ENCODE measurements at places on chromosomes 16 and 17.

DNA sequence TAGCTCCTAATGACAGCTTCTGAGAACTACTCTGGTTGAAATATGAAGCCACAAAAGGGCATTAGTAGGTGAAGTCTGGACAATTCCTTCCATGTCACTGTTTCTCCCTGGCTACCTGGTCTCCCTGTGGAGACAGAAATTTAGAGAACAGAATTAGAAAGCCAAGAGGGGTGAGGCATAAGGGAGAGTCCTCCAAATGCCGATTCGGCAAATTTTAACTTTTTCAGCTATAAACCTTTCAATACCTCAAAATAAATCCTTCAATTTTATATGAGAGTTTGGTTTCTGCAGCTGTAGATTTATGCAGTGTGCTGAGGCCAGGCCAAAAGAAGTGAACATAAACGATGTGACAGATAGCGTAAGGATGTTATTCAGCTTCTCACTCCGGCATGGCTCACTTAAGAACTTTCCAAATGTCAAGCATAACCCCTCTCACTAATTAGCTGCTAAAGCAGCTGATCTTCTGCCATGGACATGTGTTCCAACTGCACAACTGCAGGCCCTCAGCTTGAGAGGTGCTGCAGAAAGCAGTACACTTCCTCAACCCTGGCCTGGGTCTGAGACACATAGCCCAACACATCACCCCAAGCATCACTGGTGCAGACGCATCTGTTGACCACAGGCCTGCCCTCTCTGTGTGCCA is 247.9 kb upstream of the SOX9 start:
- no peak for DNase-seq

GRCh38 chr16:76235025-76235424 is 42.2 kb upstream of the CNTNAP4 start:
- no peak for DNase-seq

DNA sequence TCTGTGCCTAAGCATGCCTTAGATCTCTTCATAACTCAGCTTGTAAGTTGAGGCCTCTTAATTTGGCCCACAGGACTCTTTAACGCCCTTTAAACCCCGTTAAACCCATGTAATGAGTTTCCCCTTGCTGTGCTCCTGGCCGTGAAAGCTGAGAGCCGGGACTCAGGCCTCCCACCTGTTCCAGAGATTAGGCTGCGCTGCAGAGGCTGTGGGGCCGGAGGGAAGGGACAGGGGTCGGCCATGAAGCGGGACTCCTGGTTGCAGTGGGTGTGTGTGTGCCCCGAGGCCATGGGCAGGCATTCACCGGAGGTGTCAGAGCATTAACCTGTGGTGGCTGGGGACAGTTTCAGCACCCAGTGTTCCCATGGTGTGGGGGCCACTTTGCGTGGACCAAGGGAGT is 150.8 kb upstream of the IRX3 start:
- no peak for DNase-seq

DNA sequence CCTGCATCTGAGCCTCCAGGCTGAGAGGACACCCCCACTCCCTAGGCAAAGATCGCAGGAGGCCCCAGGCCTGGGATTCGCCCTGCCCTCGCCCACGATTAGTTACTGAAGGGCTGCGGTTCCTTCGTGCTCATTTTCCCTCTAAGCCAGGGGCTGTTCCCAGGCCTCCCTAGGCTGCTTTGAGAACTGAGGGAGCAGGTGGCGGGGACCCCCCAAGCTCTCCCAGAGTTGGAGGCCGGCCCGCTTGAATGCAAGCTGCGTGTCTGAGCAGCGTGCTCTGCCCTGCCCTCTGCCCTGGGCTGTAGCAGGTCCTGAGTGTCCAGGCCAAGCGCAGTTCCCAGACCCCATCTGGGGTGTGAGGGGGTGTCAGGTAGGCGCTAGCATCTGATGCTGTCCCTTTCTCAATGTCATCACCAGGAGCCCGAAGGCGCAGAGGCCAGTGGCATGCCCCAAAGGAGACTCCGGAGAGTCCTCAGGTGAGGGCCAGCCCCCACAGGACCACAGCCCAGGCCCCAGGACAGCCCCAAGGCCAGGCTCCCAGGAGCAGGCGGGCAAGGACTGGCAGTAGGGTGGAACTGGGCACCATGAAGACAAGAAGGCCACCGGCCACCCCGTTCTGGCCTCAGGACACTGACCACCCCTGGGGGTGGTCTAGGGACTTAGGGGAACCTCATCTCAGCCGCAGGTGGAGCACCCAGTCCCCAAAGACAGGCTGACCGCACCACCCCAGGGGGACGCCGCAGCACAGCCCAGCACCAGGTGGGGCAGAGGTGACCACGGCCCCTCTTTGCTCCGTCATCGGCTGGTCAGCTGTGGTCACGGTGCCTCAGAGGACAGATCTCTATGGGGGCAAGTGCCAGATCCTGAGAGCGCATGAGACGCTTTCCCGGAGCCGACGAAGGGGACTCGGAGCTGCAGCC is 14.6 kb downstream of the ENDOV start:
- DNase-seq: no peak

- no peak for DNase-seq
Measured at GRCh38 chr16:30762991-30763725, 1.0 kb downstream of the RNF40 start.

DNA sequence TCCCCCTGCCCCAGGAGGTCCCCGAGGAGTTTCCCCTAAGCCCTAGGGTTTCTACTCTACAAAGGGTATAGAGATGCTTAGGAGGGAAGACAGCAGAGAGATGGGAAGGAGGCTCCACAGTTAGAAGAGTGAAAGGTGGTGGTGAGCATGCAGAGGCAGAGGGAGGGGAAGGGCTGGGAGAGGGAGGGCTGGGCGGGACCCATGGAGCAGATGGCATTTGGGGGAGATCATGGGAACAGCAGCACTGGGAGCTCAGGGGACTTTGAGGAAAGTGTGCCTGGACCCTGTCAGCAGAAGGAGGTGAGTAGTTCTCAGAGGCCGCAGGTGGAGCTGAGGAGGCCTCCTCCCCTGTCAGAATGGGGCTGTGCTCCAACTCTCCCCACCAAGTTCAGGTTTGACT is 650 bp upstream of the OTOP3 start:
- DNase-seq: no peak

GRCh38 chr16:16029431-16030011 is 80.1 kb downstream of the ABCC1 start:
- DNase-seq: no peak

DNA sequence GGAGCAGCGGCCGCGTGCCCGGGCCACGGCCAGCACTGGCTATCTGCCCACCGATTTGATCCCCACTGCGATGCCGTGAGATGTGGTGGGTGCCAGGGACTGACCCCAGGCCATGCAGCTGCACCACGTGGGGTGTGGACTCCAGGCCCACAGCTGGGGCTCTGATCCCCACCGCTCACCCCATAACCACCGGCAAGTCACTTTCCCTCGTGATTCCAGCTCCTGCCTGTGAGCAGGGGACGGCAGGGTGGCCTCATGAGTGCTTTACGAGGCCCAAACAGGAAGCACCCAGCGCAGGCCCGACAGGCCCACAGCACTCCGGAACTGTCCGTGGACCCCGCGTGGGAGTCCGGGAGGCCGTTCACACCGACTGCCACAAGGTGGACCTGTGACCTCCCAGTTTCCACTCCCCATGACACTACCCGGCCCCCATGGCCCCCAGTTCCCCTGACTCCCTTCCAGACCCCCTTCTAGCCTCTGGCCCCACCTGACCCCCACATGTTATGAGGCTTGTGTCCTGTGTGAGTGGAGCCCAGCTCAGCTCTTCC is 616 bp downstream of the PTX4 start:
- no peak for DNase-seq

DNA sequence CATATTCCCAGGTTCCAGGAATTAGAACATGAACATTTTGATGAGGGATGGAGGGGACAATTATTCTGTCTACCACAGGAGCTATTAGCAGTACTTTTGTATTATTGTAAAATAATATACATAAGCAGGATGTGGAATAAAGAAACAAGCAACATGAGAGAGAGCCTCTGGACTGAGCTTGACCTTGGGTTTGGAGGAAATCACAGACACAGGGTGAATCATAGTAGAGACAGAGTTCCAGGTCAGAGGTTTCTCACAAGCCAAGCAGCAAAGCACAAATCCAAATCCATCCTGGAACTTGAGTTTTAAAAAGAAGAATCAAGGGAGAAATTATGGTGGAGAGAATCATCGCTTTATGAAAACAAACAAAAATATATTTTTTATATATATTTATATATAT is 5.1 kb downstream of the KRT31 start:
- DNase-seq: no peak

- no peak for DNase-seq
Measured at GRCh38 chr17:17769869-17770631, 66.7 kb downstream of the SREBF1 start.

DNA sequence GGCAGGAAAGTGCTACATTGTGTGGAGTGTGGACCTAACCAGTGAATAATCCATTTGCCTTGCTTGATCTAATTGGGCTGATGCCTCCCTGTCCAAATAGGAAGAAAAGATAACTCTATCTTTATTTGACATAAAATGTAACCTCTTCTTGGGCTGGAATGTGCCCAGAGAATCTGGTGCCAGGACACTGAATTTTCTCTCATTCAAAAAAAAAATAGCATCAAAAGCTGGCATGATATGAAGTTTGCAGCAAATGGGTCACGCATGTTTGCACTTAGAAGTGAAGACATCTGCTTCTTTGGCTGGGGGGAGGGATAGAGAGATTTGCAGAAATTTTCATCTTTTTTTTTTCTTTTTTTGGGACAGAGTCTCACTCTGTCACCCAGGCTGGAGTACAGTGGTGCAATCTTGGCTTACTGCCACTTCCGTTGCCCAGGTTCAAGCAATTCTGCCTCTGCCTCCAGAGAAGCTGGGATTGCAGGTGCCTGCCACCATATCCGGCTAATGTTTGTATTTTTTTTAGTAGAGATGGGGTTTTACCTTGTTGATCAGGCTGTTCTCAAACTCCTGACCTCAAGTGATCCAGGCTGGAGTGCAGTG is 478.2 kb upstream of the EEF2KMT start:
- no peak for DNase-seq

- no peak for DNase-seq
Measured at GRCh38 chr16:2467528-2468232, 3.4 kb upstream of the NTN3 start.

DNA sequence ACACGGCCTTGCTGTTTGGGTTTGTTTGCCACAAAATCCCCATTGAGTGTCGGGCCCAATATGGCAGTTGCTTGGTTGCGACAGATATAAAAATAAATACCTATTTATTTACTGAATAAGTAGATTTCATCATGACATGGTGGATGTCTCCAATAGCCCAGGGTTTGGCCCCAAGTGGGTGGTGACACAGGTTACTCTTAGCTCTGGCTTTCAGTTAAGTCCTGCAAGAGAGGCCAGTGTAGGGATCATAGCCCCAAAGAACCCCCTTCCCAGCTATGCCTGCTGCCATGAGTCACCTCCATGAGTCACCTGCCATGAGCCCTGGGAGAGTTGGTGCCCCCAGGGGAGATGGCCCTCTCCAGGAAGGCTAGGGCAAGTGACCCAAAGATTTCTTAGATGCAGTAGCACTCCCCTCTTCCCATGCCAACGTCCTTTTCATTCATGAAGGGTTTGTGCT is 78.7 kb upstream of the LGALS9 start:
- no peak for DNase-seq

DNA sequence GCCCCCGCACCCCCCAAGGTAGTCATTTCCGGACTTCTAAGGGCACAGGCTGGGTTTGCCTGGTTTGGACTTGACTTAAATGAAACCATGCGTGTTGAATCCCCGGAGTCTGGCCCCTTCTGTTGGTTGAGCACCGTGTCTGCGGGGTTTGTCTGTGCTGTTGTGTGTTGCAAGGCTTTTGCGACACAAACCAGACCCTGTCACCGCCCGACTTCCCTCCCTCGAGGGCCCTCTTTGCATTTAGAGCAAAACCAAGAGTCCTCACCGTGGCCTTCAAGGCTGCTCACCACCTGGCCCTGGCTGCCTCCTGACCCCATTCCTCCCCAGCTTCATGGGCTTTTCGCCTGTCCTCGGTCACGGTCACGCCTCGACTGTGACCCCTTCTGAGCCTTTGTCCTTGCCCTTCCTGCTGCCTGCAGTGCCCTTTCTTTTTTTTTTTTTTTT is 7.4 kb downstream of the CRISPLD2 start:
- no peak for DNase-seq
